ENCODE measurements at places on chromosomes 5 and 9.

GRCh38 chr5:82018462-82018861 lies 46.6 kb downstream of the ATG10 start:
- DNase-seq = no peak

DNA sequence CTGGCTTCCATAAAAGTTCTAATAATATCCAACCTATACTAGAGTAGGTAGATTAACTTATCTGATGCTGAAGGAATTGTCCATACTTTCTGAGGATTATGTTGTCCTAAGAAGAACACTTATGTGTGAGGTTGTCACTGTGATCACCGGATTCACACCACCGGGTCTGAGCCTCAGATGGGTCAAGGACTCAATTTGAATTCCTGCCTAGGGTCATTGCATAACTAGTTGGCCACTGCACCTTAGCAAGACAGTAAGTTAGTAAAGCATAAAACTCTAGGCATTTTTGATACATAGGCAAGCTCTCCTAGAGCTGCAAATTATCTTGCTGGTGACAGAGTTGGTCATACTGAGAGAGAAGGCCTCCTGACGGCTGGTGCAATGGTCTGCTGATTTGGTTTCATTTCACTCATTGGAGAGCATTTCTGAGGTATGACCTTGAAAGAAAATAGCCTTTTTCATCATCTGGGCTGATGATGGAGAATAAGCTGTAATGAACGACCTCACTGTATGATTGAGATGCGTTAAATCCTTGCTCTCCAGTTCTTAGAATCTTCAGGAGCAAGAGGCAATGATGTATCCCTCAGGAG lies 72.0 kb upstream of the CKMT2 start:
- no peak for DNase-seq

- DNase-seq = no peak
Observed at GRCh38 chr5:169960659-169961058, 19.6 kb downstream of the INSYN2B start.

- DNase-seq = no peak
Observed at GRCh38 chr5:159183247-159183646, 26.1 kb downstream of the RNF145 start.

- DNase-seq = no peak
Observed at GRCh38 chr5:66939094-66939493, 257.5 kb downstream of the CD180 start.

- DNase-seq = no peak
Observed at GRCh38 chr9:33172256-33173238, 5.4 kb upstream of the B4GALT1 start.

GRCh38 chr9:85108229-85108628 lies 438.7 kb downstream of the NTRK2 start:
- no peak for DNase-seq

DNA sequence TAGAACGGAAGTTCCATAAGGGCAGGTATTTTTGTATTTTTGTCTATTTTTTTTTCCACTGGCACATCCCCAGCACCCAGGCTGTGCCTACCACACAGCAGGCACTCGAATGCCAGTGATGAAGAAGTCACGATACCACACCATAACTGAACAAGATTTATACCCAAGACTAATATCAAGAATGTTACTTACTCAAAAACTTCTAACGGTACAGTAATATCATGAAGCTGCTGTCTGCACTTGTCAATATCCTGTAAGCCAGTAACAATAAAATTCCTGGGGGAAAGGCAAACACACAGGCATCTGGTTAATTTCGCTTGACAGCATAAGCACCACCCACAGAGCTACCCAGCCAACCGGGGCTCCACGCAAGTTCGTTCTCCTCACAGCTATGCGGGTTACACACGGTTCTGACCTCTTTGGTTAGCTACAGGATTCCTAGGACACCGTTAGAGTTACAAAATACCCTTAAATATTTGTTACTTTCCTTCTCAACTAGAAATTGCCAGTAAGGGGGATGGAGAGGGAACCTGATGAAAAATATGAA lies 1.3 kb downstream of the MED10 start:
- no peak for DNase-seq

DNA sequence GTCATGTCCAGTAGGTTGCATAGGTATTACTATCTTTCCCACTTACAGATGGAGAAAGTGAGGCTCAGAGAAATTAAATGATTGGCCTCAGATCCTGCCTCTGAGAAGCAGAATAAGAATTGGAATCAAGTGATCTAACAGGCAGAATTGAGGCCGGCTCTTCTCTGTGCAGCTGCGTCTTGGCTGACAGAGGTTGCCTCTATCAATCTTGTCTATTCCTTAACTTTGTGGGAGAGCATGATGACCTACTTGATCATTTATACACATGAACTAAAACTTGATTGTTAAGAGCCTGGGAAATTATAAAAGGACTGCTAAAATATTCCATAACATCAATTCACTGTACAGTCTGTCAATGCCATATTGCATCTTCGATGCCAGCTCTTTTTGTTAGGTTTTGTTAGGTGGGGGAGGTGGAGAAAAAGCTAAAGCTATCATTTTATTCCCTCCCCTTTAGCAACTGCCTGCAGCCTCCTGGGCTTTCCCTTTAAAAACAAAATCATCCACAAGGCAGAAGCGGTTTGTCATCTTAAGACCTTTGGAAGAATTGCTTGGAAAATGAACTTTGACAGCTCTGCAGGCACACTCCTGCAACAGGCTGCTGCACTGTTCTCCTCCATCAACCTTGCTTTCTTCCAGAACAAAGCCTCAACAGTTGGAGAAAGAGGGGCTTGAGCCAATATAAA lies 247.4 kb downstream of the SMARCA2 start:
- DNase-seq = no peak

GRCh38 chr5:81980598-81981260 lies 8.9 kb downstream of the ATG10 start:
- DNase-seq = no peak

DNA sequence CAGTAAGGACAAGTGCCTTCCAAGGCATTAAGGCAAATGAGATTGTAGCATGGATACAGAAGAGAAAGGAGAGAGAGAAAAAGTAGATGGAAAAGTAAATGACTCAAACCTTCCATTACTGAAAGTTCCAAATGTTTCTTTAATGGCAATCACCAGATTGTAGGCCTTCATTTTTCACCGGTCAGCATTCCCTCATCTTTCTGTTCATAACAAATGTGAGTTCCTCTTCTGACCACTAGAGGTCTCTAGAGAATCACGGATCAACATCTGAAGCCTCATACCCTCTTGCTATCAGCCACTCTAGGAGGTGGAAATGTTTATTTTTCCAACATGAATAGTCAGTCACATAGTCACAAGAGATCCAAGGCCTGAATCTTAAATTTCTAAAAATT lies 73.6 kb upstream of the RPS23 start:
- DNase-seq = no peak

- DNase-seq = no peak
Observed at GRCh38 chr5:88557881-88558280, 289.2 kb upstream of the TMEM161B start.

GRCh38 chr5:168779333-168779732 lies 200.2 kb upstream of the PANK3 start:
- DNase-seq = no peak

- no peak for DNase-seq
Observed at GRCh38 chr5:132481596-132482211, 8.9 kb downstream of the IRF1 start.

DNA sequence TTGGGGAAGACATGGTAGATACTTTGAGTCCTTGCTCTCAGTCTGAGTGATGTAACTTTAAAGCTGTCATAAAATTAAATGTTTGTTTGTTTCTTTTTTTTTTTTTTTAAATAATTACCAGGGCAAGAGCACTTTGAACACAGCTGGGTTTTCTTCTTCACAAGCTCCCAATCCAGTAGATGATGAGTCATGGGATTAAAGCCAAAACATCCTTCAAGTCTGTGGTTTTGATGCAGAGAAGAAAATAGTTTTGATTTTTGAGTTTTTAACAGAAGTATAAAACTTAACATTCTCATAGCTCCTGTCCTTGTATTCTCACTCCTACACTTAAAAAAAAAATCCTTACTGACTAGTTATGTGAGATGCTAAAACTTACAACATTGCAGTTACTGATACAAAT lies 34.8 kb upstream of the IL31RA start:
- no peak for DNase-seq

- DNase-seq = no peak
Observed at GRCh38 chr5:152089644-152090043, 165.0 kb upstream of the GLRA1 start.

GRCh38 chr5:119453040-119453373 lies 710 bp downstream of the HSD17B4 start:
- no peak for DNase-seq

GRCh38 chr9:90169490-90169889 lies 473.1 kb downstream of the DIRAS2 start:
- DNase-seq = no peak

- no peak for DNase-seq
Observed at GRCh38 chr5:178538741-178539229, 51.4 kb downstream of the COL23A1 start.

DNA sequence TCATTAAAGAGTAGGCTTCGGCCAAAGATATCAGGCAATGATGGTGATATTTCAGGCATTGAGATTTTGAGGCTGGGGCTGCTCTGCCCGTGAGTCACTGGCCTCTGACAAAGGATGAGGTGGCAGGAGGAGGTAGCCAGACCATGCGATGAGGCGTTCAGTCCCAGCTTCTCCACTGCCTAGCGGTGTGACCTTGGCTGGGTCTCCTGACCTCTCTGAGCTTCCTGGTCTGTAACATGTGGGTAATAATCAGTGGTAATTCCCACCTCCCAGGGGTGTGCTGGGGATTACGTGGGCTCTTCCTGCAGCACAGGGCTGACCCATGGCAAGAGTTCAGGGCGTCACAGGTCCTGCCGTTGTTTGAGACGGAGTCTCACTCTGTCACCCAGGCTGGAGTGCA lies 73.2 kb upstream of the RAPGEF1 start:
- DNase-seq = no peak

DNA sequence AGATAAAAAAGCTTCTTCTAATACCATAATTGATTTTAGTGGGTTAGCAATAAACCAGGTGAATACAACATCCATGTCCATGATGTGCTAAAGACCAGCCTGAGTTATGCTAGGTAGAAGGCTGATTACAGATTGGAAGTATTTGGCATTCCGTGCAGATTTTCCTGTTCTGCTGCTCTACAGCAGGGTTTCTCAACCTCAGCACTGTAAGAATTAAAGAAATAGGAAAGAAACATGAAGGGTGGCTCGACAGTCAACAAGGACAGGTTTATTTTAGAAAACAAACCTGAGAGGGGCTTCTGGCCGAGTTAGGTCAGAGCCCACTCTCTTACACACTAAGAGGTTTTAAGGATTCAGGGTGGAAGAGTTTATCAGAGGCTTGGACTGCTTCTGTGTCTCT lies 42.3 kb downstream of the ZFAND5 start:
- no peak for DNase-seq

All from activated naive CD4-positive, alpha-beta T cell (primary cell).